ENCODE measurements at places on chromosomes 4 and X. TPM values are rescaled to one million over a fixed set of nuclear protein-coding genes. Genes with fewer than 3 reads are reported as not detected.

Gene ALB
- 7.3 TPM for total RNA-seq

Gene SULT1B1
- total RNA-seq, result 0.64 TPM

Gene GUCY1A1
- total RNA-seq, result 35.9 TPM

Gene DCTD
- 32.7 TPM for total RNA-seq

Gene H2BW2
- not detected for total RNA-seq

Gene CD38
- total RNA-seq, result 2.1 TPM

Gene ASMT
- 0.45 TPM for total RNA-seq

DNA sequence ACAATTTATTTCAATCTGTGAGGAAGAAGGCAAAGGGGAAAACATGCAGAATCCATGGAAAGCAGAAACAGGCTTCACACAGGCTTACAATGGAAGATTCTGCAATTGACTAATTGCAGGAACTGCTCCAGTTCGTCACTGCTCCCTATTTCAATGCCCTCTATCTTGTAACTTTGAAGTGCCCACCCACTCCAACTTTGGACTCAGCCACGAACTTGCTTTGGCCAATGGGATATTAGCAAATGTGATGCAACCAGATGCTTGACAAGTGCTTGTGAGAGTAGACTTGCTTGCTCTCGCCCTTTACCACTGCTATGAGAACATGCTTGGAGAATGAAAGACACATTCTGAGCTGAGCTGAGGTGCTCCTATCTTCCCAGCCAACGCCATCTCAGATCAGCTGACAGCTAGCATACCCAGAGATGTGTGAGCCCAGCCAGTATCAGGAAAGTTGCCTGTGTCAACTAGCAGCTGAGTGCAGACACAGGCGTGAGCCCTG lies 105.7 kb upstream of the PTCHD1 start:
- no peak for DNase-seq

DNA sequence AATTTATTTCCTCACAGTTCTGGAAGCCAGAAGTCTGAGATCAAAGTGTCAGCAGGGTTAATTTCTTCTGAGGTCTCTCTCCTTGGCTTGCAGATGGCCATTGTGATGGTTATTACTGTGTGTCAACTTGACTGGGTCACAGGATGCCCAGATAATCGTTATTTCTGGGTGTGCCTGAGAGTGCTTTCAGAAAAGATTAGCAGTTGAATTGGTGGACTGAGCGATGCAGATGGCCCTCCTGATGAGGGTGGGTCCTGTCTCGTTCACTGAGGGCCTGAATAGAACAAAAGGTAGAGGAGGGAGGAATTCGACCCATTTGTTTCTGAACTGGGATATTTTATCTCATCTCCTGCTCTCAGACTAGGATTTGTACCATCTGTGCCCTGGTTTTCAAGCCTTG lies 15.7 kb downstream of the SMIM43 start:
- no peak for DNase-seq

GRCh38 chrX:115949900-115950822 lies 220.4 kb upstream of the AGTR2 start:
- DNase-seq, result peak; percentile 67

- no peak for DNase-seq
Observed at GRCh38 chr4:142815834-142816233, 30.3 kb downstream of the INPP4B start.

GRCh38 chrX:153624196-153625091 lies 22.6 kb upstream of the DUSP9 start:
- DNase-seq, result no peak

DNA sequence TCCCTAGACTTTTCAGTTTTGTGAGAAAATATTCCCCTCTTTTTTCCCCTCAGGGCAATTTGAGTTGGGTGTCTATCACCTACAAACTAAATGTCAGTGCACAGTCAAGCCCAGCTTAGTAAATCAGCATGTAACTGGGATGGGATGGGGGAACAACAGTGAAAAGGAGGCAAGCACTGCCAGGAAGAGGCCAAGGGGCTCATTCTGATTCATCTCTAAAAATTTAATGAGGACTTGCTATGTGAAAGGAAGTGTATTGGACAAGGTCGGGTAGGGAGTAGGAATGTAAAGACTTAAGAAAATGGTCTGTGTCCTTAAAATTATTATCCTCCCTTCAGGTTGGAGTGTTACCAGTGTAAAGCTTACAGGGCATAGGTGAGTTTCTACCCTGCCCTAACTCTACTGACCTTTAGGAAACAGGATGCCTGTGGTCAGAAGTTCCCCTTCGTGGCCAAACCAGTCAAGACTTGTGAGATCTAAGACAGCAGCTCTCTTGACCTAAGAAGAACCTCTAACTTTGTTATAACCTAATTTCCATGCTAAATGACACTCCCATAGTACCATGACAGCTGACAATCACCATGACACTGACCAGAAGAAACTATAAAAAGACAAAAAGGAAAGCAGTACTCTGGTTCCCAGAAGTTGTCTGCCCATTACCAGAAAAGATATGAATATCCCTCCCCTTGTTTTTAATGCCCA lies 194.4 kb upstream of the LDB2 start:
- no peak for DNase-seq

GRCh38 chr4:174262624-174263444 lies 20.6 kb downstream of the FBXO8 start:
- no peak for DNase-seq

- no peak for DNase-seq
Observed at GRCh38 chr4:168162604-168163003, 70.3 kb downstream of the ANXA10 start.

GRCh38 chrX:119552508-119552907 lies 12.7 kb downstream of the STEEP1 start:
- DNase-seq, result no peak
